Thoracic aorta (tissue), 2 donors: ENCODE measurements at places on chromosomes 2 and 18. TPM values are rescaled to one million over a fixed set of nuclear protein-coding genes. Genes with fewer than 3 reads are reported as not detected.

DNA sequence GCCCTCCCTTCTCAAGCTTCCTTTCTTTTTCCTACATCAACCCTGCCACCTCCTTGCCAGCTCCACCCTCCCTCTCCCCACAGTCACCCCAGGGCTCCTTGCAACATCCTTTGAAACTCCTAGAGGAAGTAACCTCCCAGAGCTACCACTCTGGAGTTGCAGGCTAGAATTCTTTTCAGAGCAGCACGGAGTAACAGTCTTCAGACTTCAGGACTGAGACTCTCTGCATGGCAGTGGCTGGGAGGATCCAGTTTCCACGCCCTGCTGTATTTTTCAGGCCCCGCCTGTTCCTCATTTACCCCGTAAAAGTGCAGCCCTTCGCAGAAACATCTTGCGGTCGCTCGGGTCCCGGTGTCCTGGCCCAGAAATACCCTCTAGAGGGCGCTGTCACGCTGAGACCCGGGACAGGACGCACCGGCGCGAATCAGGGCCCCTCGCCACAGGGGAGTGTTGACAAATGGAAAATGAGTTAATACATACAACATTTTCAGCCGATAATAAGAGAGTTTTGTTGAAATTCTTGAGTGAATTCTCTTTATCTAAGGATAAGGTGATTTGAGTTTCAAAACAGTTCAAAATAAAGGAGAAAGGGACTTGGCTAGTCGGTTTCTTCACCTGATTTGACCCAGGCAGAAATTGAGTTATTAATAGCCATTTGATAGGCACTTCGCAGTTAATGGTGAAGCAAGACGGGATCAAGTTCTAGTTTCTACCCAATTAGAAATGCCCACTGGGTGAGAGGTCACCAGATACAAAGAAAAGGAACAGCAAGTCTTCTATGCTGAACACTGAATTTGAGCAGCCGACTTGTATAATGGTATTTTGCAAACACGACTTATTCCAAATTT is 18.5 kb upstream of the NTSR2 start:
- no peaks in the 10 kb centered on the region for H3K36me3 ChIP-seq
- peak; percentile 49 for DNase-seq
- peak overlapping the region; percentile 57 for H3K27ac ChIP-seq
- no peaks in the 10 kb centered on the region for H3K27me3 ChIP-seq
- H3K4me1 ChIP-seq, result peaks cover 16% of the 10 kb centered on the region

The GPR45 gene
- not detected for total RNA-seq

The AGXT gene
- not detected for total RNA-seq

DNA sequence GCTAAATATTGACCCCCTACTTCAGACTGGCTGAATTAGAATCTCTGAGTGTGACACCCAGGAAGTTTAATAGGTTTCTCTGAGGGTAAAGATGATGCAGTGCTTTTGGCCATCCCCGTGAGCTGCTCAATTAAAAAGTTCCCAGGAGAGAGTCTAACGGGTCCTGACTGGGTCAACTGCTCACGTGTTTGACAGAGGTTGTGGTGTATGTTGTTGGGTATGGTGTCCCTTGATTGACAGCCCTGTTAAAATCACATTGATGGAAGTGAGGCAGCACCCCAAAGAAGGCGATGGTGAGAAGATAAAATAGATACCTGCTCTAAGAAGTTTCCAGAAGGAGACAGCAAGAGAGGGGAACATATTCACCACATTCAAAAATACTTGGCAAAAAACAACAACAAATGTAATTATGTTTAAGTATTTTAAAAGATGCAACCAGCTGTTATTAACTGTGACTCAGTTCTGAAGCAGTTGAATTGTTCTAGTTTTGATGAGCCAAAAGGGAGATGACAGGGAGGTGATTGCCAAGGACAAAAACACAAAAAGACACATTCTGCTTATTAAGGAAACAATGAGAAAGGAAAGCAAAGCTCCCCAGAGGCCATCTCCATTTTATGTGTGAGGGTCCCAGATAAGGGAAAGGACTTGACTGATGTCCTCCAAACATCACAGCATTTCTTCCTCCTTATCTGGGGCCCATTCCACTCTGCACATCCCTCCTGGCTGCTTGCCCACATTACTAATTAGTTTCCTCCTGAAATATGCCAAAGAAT is 11.5 kb upstream of the GMCL1 start:
- no peak overlapping the region for H3K27ac ChIP-seq
- peaks cover 25% of the 10 kb centered on the region for H3K36me3 ChIP-seq
- H3K27me3 ChIP-seq, result no peaks in the 10 kb centered on the region

The ASPRV1 gene
- 1.8 TPM for total RNA-seq

GRCh38 chr2:20579866-20580265 is 71.0 kb downstream of the HS1BP3 start:
- H3K4me1 ChIP-seq, result peaks cover 60% of the 10 kb centered on the region
- H3K36me3 ChIP-seq, result no peaks in the 10 kb centered on the region
- H3K27ac ChIP-seq, result peak overlapping the region; percentile 89
- DNase-seq, result no peak

- no peak overlapping the region for H3K27ac ChIP-seq
- no peak for DNase-seq
- H3K4me1 ChIP-seq, result peaks cover 19% of the 10 kb centered on the region
- H3K36me3 ChIP-seq, result no peaks in the 10 kb centered on the region
- no peaks in the 10 kb centered on the region for H3K27me3 ChIP-seq
Observed at GRCh38 chr2:55763721-55764120, 70.1 kb upstream of the PNPT1 start.

The KCNIP3 gene
- total RNA-seq, result 22.1 TPM
